ENCODE measurements at places on chromosomes 2 and 18.
A peak's percentile ranks its signal among the peaks of the same experiment; 100 is the strongest.

GRCh38 chr2:165725421-165725820 lies 68.6 kb downstream of the GALNT3 start:
- no peak for DNase-seq

DNA sequence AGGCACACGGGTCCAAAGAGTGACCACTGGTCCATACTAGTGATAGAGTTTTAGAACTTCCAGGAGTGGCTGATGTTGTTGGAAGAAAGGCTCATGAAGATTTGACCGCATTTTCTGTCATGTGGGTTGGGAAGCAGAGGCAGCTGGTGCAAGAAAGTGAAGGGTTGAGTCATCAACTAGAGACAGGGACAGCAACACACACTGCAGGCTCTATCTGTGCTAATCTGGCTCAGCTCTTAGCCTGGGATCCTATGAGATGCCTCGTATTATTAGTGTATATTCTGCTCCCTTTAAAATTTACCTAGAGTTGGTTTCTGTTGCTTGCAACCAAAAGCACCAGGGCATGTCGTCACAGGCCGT lies 2.5 kb upstream of the SH3RF3 start:
- DNase-seq: no peak

- no peak for DNase-seq
Observed at GRCh38 chr2:86434290-86434689, 6.9 kb upstream of the KDM3A start.

GRCh38 chr2:94873362-94874276 lies 2.4 kb downstream of the TEKT4 start:
- no peak for DNase-seq

GRCh38 chr2:96701636-96702035 lies 38.2 kb downstream of the LMAN2L start:
- DNase-seq: no peak

GRCh38 chr2:199602271-199602895 lies 144.6 kb upstream of the SATB2 start:
- peak; percentile 6 for DNase-seq

- no peak for DNase-seq
Observed at GRCh38 chr18:78123144-78123909, 856.3 kb upstream of the SALL3 start.

- no peak for DNase-seq
Observed at GRCh38 chr2:42839809-42840501, 47.6 kb upstream of the HAAO start.

DNA sequence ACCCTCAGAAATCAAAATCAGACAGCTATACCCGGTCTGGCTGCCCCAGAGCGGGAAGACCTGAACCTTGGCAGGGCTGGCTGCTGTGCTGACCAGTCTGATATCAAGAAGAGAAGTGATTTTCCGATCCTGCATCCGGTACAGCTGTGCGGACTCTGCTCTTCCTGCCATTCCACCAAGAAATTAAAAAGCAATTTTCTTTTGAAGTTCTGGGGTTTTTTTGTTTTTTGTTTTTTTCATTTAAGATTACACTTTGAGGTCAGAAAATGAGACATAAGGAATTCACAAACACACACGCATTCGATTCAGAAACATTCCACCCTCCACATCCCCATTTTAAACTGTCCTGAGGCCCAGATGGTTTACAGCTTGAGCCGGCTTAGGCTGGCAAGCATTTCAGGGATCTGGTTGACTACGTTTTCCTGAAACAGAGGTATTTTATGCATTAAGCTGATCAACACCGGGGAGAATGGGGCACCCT lies 156.5 kb downstream of the COL6A3 start:
- no peak for DNase-seq
